ENCODE measurements at places on chromosomes 11 and 22.

DNA sequence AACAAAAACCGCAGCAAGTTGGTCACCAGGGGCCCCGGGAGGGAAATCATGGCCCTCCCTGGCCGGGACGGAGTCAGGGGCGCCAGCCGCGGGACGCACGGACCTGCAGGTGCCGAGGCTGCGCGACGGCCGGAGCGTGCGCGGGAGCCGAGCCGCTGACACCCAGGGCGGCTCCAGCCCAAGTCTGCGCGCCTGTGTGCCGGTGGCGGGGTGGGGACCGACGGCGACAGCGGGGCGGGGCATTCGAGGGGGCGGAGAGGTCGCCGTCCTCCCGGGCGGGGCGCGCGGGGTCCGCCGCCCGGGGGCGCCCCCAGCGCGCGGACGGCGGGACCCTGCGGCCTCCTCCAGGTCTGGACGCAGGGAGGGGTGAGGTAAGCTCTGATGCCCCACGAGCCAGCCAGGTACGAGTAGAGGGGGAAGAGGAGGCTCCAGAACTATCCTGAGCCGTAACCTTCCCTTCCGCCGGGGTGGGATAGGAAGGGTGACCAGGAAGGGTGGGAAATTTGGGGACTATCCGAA is at the start of gene ESAM:
Gene ESAM, minus strand, starts transcription at position 186 of the 519 bp plus-strand sequence. Its CDS starts 136 bp downstream, at position 50.
- DNase-seq = no peak

DNA sequence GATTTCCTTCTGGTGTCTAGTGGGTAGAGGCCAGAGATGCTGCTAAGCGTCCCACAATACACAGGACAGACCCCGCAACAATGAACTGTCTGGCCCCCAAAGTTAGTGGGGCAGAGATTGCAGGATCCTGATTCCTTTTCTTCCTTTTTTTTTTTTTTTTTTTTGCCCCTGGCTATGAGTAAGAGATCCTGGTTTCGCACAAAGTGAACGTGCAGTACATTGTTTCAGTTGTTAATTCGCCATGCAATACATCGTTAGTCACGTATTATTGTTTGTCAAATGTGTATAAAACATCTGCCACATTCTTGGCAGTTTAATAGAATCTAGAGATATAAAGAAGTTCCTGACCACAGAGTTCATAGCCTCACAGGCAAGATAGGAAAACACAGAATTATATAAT is 20.2 kb downstream of the ST3GAL4 start:
- no peak for DNase-seq

DNA sequence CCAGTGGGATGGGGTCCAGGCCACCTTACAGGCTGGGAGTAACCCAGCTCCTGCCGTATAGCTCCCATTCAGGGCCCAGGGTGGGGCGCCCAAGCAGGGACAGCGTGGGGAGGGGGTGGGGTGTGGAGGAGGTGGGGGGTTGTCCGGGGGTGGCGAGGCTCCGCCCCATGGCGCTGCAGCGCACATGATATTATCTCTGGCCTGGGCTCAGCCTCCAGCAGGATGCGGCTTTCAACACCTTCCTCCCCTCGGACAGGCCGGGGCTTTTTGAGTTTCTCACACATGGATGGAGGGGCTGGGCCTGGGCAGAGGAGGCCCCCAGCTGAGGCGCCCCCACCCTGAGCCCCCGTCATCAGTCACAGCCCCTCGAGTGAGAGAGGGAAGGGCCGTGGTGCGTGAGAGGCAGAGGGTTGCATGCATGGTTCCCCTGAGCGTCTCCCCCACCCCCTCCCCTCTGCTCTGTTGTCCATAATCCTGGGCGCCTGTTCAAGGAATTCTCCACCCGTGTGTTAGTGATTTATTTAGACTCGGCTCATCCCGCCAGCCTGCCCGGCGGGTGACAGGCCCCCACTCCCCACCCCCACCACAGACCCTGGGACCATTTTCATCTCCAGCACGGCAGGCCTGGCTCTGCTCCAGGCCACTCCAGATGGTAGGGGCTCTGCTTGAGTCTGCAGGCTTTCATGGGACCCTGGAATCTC is 44.9 kb downstream of the WNT11 start:
- no peak for DNase-seq

DNA sequence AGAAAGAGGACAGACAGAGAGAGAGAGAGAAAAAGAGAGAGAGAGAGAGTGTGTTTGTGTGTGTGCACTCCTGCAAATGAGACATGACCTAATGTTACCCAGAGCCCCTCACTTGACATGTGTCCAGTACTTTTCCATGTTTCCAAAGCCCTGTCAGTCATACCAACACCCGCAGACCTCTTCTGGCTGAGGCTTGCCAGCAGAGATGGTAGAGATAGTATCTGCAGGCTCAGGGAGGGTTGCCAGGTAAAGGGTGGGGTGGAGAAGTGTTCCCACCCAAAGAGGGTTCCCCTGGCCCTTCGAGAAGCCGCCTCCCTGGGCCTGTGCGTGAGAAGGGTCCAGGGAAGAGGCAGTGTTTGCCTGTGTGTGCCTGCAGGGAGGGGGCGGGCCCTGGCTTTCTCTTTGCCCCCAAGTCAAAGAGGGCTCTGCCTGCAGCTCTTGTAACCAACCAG is 40.7 kb downstream of the POU2F3 start:
- DNase-seq = no peak
